HFFc6 (cell line): ENCODE measurements at places on chromosomes 4 and X.

GRCh38 chr4:39114436-39114835, 52.4 kb downstream of the KLHL5 start:
- DNase-seq = no peak

DNA sequence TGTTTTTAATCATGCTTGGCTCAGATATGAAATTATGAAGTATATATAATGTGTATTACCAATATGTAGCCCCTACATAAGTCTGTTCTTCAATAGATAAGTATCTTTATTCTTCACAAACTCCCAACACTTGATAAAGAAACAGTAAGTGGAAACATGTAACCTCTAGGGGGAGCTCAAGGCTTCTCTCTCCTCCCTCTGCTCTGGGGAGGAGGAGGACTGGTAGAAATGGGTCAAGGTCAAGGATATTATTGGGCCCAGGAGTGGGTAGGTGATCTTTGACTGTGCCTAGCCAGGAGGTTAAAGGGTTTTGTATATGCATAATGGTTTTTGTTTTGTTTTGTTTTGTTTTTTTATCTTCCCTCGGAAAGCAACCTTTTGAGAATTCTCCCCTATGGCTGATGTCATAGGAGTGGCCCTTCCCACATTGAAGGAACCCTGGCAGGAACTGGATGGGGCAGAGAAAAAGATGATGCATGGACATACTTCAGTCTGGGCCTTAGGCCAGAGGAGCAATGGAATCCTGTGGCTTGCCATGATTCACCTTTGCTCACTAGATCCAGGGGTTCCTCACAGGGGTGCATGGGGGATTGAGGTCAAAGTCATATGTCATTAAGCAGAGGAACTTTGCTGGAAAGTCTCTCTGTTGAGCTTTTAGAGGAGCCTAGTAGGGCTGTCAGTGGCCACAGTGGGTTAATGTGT, 460.3 kb downstream of the MID1IP1 start:
- DNase-seq = peak; percentile 45

- DNase-seq = no peak
Observed at GRCh38 chrX:134713618-134714107, 55.4 kb upstream of the PLAC1 start.

DNA sequence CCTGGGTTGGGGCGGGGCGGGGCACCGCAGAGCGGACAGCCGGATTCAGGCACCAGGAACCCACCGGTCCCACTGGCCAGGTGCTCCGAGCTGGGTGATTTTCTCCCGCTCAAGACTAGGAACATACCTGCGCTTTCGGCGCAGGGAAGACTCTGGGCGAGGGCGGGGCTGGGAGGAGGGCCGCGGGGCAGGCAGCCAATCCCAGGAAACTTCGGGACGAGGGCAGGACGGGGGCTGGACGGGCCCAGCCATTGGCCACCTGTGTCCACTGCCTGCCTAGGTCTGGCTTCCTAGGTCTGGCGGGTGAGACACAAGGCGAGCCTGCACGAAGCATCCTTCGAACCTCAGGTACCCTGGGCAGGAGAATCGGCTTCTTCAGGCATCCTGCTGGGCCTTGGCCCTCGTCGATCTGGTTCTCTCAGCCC, 274 bp upstream of the ERVMER34-1 start:
- no peak for DNase-seq

GRCh38 chrX:85243761-85244449, at the start of the genes SATL1 and ZNF711:
SATL1 (minus strand) TSS chrX:85243779; CDS start chrX:85108968, 134,811 bp downstream.
ZNF711 (plus strand) TSS chrX:85243991; CDS start chrX:85247573, 3,582 bp downstream.
- no peak for DNase-seq

DNA sequence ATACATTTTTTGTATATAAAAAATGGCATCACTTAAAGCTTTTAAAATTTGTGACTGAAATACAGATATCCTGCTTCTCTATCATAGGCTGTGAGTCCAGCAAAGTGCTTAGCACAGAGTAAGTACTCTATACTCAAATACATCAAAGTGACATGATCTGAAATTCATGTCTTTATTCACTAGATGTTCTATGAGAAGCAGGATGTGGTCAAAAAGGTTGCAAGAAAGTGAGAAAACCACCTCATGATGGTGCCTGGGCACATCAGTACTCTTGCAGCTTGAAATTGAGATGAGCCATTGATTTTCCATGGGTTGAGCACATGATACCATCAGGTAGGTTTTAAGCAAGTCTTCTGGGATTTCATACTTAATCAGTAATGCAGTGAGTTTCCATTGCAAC, 20.4 kb upstream of the SFRP2 start:
- no peak for DNase-seq

GRCh38 chr4:87130985-87131703, 89.3 kb downstream of the KLHL8 start:
- DNase-seq = no peak

DNA sequence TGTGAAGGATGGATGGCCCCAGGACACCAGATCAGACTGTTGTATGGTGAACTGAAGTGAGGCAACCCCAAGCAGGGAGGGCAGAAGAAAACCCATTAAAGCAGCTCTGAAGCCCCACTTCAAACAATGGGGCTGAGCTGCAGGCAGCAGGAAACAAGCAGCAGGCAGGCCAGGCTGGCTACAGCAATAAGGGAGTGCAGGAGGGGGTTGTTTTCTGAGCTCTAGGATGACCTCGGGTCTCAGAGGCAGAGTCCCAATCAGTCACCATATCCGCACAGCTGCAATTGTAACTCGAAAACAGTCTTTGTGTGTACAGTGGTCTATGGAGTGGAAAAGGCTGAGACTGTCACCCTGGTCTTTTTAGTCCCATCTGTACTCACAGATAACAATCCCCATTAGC, 90.4 kb downstream of the COL4A6 start:
- no peak for DNase-seq

DNA sequence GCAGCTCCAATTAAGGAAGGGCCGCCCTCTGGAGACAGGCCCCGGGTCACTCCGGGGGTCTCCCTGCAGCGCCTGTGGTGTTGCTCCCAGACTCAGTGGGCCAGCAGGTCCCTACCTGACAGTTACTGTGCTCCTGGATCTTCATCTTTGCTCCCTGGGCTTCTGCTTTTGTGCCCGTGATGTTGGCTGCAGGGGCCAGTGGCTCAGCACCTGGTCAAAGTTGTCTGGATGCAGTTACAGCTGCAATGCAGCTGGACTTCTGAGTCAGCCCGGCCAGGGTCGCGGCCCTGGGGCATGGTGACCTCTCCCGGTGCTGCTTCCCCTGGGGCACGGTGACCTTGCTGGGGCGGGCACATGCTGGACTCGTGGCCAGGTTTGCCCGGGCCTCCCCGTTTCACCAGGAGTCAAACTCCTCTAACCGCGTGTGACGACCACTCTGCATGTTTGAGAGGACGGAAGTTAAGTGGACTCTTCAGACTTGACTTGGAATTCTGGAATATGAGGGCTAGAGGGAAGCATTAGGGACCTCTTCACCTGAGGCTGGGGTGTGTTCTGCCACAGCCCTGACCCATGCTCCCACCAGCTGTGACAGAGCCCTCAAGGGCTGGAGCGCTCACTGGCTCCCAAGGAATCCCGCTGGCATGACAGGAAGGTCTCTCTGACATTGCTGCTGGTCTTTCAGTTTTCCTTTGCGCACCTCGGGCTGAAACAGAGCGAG, 3.7 kb downstream of the CTAG2 start:
- no peak for DNase-seq

DNA sequence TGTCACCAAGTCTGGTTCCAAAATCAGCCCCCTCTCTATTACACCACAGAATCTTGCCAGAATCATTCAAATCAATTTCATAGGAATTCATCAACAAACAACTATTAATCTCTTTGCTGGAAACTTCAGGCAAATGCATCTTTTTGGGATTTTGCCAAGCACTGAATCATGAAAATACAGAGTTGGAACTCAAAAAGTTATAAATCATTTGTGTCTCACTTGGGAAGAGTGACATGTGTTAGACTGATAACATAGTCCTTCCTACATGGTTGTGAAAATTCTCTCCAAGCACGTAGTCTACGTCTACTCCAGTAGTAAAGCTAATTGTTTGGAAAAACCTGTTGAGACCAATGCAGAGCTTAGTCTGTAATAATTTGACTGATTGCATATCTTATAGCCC, 19.0 kb downstream of the CXCL8 start:
- DNase-seq = no peak

DNA sequence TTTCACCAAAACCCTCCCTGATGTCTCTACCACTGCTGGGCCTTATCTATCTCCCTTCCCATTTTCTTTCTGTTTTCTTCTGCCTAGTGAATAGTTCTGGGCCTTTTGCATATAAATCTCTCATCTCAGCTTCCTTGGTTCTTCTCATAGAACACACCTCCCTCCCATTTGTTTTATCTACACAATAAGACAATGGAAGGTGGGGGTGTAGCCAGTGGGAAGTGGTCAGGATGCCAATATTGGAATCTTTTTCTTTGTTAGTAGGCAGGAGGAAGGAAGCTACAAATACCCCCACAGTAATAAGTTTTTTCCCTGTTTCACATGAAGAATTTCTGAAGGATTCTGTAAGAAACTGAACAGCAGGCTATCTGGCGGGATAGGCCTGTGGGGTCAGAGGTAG, 30.9 kb upstream of the RHOH start:
- no peak for DNase-seq

- peak; percentile 61 for DNase-seq
Observed at GRCh38 chr4:39699687-39700409, 1.9 kb downstream of the UBE2K start.

DNA sequence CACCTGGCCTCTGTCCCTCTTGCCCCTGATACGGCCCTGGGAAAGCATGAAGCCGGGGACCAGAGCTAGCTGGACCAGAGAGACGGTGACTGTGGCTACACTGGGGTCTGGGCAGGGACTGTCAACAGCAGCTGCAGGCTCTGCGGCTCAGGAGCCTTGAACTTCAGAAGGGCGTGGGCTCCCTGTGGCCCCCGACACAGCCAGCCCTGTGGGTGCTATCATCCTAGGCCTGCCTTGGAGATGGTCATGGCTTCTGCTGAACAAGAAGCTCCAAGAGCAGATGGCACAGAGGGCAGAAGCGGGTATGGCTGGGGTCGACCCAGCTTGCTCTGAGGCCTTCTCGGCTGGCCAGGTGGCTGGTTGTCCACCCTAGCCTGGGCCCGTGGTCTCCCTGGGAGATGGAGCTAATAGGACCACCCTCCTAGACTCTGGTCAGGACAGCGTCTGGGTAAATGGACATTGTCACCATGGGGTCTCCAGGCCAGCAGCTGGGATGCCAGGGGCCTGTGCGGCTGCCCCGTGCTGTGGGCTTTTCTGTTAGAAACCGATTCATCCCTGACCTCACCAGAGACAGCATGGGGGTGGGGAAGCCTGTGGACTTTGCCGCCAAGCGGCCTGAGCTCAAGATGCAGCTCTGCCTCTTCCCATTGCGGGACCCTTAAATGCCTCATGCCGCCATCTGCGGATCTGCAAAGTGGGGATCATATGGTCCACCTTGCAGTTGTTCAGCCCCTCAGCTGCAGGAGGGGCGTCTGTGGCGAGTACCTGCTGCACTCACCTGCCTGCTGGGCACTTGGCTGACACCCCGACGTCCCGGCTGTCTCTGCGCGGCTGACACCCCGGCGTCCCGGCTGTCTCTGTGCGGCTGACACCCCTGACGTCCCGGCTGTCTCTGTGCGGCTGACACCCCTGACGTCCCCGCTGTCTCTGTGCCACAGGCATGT, 21.1 kb downstream of the CPZ start:
- no peak for DNase-seq

GRCh38 chrX:131146702-131147101, 88.6 kb downstream of the ARHGAP36 start:
- no peak for DNase-seq

DNA sequence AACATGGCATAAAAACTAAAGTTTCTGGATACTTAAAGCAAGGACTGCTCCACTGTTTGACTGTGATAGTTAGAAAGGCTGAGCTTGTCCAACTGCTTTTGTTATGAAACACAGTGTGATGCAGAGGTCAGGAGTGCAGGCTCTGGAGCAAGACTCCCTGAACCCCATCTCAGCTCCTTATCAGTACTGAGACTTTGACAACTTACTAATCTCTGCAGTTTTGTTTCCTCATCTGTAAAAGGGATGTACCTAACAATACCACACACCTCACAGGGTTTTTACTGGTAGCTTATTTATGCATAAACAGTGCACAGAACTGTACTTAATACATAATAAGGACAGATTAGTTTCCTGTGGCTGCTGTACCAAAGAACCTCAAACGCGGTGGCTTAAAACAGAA, 804.3 kb downstream of the FSTL5 start:
- no peak for DNase-seq
